ENCODE measurements at places on chromosomes 5 and 9.
A peak's percentile ranks its signal among the peaks of the same experiment; 100 is the strongest.

- no peak for DNase-seq
Measured at GRCh38 chr5:73229271-73229670, 56.3 kb downstream of the TMEM174 start.

- no peak for DNase-seq
Measured at GRCh38 chr5:35316611-35317274, 86.5 kb upstream of the PRLR start.

GRCh38 chr5:56840597-56840996, 25.2 kb downstream of the MAP3K1 start:
- no peak for DNase-seq

- no peak for DNase-seq
Measured at GRCh38 chr5:135222171-135222681, 176.8 kb downstream of the MACROH2A1 start.

- no peak for DNase-seq
Measured at GRCh38 chr9:126297661-126298060, 29.0 kb upstream of the MVB12B start.

GRCh38 chr9:91131433-91131839, 230.3 kb downstream of the AUH start:
- DNase-seq = peak; percentile 49

- no peak for DNase-seq
Measured at GRCh38 chr5:173835131-173835530, 53.0 kb upstream of the CPEB4 start.

DNA sequence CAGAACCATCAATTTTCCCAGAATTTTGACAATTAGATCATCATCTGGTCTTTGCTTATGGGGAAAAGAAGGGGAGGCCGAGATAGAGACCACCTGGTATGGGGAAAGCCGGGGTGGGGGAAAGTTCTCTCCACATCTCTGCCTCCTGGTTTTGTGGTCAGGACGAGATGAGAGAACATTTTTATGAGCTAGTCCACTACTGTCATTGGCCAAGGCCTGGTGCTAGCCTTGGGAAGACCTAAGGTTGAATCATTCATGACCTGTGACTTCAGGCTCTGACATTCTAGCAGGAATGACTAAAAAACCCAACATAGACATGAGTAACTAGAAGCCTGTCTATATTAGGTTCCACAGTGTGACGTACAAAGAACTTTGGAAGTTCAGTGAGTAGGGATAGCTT, 135.2 kb downstream of the PTTG1 start:
- no peak for DNase-seq

- no peak for DNase-seq
Measured at GRCh38 chr5:134175921-134176510, 734 bp downstream of the SKP1 start.

DNA sequence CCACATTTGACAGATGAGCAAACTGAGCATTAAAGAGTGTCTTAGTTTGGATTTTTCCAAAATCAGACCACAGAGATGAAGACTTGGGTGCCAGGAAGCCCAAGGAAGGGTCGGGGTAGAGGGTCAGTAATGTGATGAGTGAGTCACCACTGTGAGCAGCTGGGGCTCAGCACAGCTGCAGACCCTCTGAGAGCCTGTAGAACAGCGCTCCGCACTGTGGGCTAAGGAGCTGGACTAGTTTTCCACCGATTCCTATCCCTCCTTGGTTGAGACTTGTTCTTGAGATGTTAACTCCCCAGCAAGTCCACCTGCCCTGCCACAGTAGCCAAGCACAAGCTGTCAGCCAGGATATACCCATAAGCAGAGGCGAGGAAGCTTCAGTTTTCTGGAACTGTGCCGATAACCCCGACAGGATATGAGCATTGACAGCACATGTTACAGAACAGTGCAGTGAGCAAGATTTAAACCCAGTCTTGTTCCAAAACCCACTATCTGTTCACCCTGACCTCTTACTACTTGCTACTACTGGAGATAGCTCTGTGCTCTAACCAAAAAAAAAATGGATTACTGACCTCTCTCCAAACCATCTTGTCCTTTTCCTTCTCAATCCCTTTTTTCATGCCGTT, 31.8 kb downstream of the EGFLAM start:
- DNase-seq = no peak

DNA sequence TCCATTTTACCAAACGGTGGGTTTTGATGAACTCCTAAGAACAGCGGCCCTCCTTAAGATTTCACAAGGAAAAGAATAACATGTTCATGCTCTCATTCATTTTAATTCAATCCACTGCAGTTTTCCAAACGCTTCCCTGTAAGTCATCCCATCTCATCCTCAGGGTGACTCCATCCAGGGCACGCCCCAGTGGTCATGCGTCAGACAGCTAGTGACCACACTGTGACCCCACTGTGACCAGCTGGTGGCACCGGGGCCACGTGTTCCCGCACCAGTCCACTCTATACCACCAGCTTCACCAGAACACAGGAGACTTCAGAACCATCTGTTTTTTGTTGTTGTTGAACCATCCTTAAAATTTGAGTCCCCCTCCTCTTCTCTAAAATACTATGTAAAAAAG, 14.3 kb downstream of the ATPSCKMT start:
- no peak for DNase-seq

GRCh38 chr5:131281133-131281867, 17.4 kb downstream of the CDC42SE2 start:
- no peak for DNase-seq

- no peak for DNase-seq
Measured at GRCh38 chr9:110620726-110621125, 41.2 kb upstream of the SVEP1 start.

DNA sequence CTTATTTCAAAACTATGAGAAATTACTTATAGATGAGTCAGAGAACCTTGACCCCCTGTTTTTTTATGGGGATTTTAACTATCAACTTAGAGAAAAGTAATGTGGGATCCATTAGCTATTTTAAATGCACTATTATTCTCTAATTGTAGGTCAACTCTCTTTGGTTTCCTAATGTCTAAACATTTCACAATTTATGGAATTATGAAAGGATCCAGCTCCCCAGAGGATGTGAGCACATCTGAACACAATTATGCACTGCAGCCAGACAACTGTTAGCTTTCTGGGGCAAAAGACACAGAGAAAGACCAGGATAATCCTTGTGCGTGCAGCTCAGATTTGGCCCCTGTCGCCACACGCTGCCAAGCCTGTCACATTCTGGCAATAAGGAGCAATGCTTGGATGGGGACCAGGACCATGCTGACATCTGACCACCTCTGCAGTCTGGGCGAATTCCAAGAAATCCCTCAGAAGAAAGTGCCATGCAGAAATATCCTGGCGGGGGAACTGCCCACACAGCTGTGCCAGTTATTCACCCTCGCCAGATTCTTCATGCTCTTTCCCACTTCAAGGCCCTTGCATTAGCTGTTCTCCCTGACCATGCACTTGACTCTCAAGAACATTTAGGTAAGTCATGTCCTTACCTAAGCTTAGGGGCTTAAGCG, 22.2 kb upstream of the CMBL start:
- no peak for DNase-seq

DNA sequence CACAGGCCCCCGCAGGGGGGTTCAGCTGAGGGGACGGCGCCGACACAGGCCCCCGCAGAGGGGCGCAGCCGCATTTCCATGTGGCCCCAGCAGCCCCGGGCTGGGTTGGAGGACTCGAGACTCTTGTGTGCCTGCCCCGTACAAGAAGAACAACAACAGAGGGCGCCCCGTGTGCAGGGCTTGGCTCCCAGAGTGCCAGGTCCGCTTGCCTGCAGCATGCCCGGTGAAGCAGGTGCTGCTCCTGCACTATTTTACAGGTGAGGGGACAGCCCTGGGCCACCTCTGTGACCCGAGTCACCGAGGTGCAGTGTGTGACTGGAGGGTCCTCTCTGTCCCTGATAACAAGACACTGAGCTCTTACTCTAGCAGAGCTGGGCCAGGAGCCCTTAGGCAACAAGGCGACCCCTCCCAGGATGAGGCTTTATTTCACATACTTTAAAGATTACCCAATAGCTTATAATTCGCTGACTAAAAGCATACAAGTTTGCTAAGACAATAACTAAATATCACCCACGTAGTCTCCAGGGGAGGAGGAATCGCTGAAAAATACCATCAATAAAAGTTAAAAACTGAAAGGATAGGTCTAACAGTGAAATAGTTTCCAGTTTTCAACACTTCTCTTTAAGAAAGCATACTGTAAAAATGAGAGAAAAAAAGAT, 41.7 kb upstream of the SLC9A3 start:
- DNase-seq = no peak

DNA sequence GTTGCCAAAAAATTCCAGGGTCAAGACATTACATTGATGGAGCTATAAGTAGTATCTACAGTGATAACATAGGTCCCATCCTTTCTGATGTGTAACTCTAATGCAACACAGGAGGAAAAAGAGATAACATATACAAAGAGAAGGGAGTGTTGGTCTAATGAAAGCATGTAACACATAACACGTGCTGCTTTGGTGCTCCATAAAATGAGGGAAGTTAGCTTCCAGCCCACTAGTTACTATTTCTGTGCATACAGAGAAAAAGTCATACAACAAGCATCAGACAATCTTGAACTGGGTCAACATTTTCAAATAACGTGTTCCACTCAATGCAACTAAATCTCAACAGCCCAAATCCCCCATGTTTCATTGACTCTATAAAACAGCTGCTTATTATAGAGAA, 11.7 kb downstream of the MLLT3 start:
- DNase-seq = no peak

- no peak for DNase-seq
Measured at GRCh38 chr9:16642421-16643109, 227.9 kb downstream of the BNC2 start.

DNA sequence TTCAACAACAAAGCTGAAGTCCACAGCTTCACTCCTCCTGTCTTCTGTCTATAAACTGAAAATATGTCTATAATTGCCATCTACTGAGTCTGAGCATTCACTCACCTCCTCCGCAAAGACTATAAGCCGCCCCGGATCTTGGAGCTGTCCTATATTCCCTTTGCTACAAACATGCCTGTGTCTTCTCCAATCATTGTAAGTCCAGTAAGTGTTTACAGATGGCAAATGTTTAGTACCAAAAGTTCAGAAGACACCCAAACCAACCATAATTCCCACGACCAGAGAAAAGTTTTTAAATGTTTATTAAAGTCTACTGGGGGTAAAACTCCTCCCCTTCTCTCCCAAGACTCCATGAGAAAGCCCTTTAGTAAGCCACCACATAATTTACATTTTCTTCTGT, 80.9 kb downstream of the EBF1 start:
- no peak for DNase-seq

DNA sequence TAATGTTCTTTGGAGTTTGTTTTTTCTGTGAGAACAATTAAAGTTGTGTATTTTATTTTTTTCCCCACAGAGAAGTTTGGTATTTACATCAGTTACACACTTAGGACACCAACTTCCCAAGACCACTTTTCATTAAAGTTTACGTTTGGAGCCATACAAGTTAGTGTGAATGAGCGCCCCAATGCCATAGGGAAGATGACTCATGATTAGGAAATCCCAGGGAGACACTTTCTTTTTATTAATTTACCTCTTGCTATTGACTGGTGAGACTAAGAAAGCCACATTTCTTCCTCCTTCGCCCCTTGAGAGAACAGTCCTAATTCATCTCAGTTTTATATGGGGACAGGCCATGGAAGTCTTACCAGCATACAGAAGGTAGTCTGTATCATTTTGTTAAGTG, 57.1 kb downstream of the EDIL3 start:
- DNase-seq = no peak

- no peak for DNase-seq
Measured at GRCh38 chr5:78753093-78753531, 104.5 kb upstream of the LHFPL2 start.

DNA sequence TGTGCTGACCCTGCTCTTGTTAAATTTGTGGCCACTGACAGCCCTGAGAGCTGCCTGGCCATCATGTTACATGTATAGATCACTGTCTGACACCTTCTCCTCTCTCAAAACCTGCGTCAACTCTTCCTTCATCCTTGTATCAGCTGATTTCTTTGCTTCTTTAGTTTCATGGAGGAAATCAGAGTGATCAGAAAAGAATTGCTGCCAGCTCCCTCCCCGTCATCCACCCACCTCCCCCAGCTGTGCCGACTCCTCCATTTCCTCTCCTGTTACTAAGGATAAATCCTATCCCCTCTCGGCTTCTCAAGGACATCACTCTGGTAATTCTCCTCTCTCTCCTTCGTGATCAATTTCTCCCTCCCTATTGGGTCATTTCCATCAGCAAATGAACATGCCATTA, 108.9 kb downstream of the ICE1 start:
- no peak for DNase-seq

DNA sequence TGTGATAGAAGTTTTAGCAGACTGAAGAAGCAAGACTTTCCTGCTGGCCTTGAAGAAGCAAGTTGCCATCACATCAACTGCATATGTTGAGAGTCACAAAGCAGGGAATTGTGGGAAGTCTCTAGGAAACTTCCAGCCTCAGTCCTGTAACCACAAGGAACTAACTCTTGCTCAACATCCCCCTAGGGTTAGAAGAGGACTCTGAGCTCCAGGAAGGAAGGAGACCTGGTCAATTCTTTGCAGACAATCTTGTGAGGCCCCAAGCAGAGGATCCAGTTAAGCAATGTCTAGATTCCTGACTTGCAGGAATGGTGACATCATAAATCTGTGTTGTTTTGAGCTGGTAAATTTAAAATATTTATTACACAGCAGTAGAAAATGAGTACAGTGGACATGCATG, 18.6 kb upstream of the ZNF366 start:
- DNase-seq = no peak

All from stimulated activated CD4-positive, alpha-beta T cell treated with anti-CD3 and anti-CD28 coated beads, Interleukin-12 subunit alpha, Interleukin-12 subunit beta, amount 100 ng/mL, for 4 hours (primary cell).